Pancreas (tissue), 10 donors: ENCODE measurements at places on chromosomes 1 and 21. TPM values are rescaled to one million over a fixed set of nuclear protein-coding genes. Genes with fewer than 3 reads are reported as not detected.

Gene S100A8
- total RNA-seq, result 2.1 TPM

DNA sequence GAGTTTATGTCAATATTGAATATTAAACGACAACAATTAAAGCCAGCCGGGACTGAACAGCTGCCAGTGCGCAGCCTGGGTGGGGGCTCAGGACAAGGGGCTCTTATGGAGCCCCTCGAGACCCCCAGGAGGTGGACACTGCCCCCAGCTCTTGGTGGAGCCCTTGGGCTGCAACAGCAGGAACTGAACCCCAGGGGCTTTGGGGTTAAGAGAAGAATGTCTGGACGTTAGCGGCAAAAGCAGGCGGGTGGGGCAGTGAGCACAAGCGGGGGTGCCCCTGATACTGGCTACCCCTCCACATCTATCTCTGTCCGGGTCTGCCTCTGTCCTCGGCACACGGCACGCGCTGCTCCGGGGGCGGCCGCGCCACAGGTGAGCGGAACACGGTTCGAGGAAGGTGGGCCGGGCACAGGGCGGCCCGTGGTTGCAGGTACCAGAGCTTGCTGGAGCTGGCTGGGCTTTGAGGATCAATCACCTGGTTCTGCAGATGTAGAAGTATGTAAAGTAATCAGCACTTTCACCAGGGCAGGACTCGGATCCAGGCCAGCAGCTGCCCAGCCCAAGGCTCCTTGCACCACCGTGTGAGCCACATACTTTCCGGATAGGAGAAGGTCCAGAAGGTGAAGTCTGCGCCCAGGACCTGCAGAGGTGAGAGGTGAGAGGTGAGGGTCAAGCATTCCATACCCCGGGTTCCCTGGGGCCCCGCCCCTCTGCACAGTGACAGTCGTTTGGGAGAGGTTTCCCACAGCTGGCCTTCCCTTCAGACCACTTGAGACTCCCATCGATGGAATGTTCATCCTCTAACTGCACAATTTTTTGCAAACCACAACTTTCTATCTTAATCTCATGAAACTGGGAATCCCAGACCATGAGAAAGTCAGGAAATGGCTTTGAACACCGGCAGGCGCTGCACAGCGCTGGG lies 12.4 kb upstream of the POFUT2 start:
- DNase-seq, result no peak

Gene DTL
- total RNA-seq, result 0.16 TPM

- no peak for DNase-seq
These were observed 4.9 kb downstream of the MTHFR start for GRCh38 chr1:11800756-11801433.

Gene CTH
- total RNA-seq, result 5.3 TPM

DNA sequence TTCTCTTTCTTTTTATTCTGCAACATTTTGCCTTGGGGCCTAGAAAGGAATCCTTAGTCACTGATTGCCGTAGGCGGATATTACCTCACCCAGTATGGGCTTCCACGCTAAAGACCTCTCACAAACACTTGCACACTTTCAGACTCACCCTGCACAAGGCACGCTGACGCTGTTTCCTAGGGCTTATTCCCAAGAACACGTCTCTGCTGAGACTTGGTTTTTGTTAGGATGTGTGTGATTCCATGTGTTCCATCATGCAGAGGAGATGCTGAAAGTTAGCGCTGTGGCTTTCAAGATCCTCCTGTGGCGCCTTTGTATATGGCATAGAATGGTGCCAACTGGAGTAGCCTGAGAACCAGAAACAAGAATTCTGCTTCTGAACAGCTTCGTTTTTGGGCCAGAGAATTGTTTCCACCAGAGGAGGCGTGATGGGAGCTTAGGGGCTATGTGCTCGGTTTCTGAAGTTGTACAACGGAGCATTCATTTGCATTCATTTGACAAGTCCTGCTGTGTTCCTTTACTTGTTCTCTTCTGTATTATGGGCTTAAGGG lies 297.0 kb downstream of the DISC1 start:
- DNase-seq, result no peak

Gene GSTM1
- total RNA-seq, result not detected

Gene BNIPL
- total RNA-seq, result 0.32 TPM

GRCh38 chr21:37828556-37828955 lies 87.7 kb downstream of the KCNJ6 start:
- DNase-seq, result no peak

Gene CA6
- total RNA-seq, result not detected
